ENCODE measurements at places on chromosomes 4 and X. TPM values are rescaled to one million over a fixed set of nuclear protein-coding genes. Genes with fewer than 3 reads are reported as not detected.

The ADH1A gene
- polyA plus RNA-seq, result 0.28 TPM

The TEX11 gene
- polyA plus RNA-seq, result 0.08 TPM

The VCX3A gene
- polyA plus RNA-seq, result not detected

The PSAPL1 gene
- polyA plus RNA-seq, result not detected

The EDA2R gene
- polyA plus RNA-seq, result 0.72 TPM

The DMRTC1 gene
- polyA plus RNA-seq, result 0.56 TPM

The CT55 gene
- 0.09 TPM for polyA plus RNA-seq

The TMPRSS11A gene
- polyA plus RNA-seq, result not detected

The FOXR2 gene
- polyA plus RNA-seq, result not detected

The SYN1 gene
- polyA plus RNA-seq, result 6.2 TPM

The CFP gene
- polyA plus RNA-seq, result 1.3 TPM

The PRKG2 gene
- 2.2 TPM for polyA plus RNA-seq

The CDS1 gene
- 30.8 TPM for polyA plus RNA-seq

The NKX6-1 gene
- polyA plus RNA-seq, result not detected

The TSPAN7 gene
- polyA plus RNA-seq, result 52.6 TPM

The STATH gene
- 0.28 TPM for polyA plus RNA-seq

The OCRL gene
- polyA plus RNA-seq, result 32.1 TPM

The BANK1 gene
- 3.7 TPM for polyA plus RNA-seq

The HS6ST2 gene
- 25.5 TPM for polyA plus RNA-seq

The TRPC5OS gene
- 0.06 TPM for polyA plus RNA-seq

The CPZ gene
- 20.1 TPM for polyA plus RNA-seq

The PCDH10 gene
- polyA plus RNA-seq, result 4.2 TPM

The CCDC160 gene
- 10.1 TPM for polyA plus RNA-seq

The CTAG1B gene
- polyA plus RNA-seq, result not detected

The TLR10 gene
- polyA plus RNA-seq, result 0.89 TPM

The LRRC66 gene
- polyA plus RNA-seq, result 0.49 TPM

The RHOXF2B gene
- polyA plus RNA-seq, result 0.87 TPM

The DGAT2L6 gene
- not detected for polyA plus RNA-seq

The CCNB3 gene
- polyA plus RNA-seq, result 1.7 TPM

The C4orf51 gene
- not detected for polyA plus RNA-seq

The FHIP1A gene
- 6.5 TPM for polyA plus RNA-seq

The HPSE gene
- 0.94 TPM for polyA plus RNA-seq

The KIAA1210 gene
- 1.5 TPM for polyA plus RNA-seq

The SLC7A11 gene
- 1.9 TPM for polyA plus RNA-seq

The GK2 gene
- polyA plus RNA-seq, result not detected

The FGFBP2 gene
- 0.13 TPM for polyA plus RNA-seq

The ANOS1 gene
- 9.9 TPM for polyA plus RNA-seq

The OCIAD1 gene
- 299 TPM for polyA plus RNA-seq

The DMD gene
- 15.1 TPM for polyA plus RNA-seq

The TMEM271 gene
- not detected for polyA plus RNA-seq

The HOPX gene
- 16.6 TPM for polyA plus RNA-seq

The PAGE4 gene
- 1.5 TPM for polyA plus RNA-seq

The TEX13D gene
- not detected for polyA plus RNA-seq
